ENCODE measurements at places on chromosomes 11 and 22.

DNA sequence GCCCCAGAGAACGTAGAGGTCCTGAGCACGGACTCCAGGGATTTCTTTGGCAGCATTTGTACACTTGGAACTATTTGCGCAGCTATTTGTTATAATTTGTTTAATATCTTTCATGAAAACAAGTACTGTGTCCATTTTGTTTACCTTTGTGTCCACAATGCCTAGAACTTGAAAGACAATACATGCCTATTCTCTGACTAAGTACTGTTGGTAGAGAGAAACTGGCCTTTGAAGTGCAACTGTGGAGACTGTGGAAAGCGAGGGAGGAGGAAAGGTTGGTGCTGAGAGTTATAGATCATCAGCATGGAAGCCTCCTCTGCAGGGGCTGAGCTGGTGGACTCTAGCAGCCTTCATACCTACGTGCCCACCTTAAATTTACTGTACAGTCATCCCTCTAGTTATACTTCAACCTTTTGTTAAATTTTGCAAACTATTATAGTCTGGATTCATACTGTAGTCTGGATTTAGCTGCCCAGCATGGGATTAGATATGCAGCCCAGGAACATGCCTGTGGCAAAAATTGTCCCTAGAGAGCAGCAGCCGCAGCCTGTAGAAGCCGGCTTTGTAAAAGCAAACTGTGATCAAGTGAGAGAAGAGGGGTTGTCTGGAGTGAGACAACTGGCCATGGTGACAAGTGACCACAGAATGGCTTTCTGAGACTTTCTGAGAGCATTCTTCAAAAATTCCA, 24.2 kb upstream of the YAP1 start:
- no peak for DNase-seq

DNA sequence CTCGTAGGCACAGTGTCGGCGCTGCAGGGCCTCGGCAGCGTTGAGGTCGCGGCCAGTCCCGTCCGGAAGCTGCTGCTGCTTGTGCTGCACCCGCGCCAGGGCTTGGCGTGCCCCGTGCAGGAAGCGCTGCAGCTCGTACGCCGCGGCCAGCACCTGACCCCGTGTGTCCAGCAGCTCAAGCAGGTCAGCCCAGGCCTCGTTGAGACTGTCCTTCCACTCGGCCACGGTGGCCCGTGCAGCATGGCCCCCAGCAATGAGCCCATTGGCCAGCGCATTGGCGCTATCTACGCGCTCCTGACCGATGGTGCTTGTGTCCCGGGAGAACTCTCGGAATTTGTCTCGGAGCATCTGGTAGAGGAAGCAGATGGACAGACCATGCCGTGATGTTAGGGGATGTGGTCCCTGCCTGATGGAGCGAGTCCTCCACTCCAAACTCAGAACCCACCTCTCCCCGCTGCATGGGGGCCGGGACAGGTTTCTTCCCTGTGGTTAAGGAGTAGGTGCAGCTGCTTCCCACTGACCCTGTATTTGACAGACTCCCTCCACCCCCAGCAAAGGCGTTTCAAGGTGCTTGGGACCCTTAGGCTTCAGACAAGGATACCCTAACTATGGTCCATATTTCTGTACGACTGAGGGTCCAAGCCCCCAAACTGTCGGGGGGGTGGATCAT, 13.8 kb upstream of the RBM4B start:
- no peak for DNase-seq

DNA sequence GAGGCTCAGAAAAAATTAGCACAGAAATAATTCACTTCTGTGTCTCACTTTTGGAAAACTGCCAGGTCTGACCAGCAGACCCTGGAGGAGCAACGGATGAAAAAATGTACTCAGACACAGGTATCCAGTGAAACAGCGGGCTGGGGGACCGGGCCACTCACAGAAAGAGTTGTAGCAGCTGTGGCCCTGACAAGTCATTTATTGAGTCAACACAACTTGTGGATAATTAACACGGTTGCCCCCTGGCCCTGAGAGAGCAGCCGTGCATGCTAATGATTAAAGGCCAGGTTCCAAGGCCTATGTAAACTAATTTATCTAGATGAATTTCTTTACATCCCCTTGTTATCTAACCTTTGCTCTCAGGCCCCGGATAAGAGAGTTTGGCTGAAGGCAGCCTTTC, 131.3 kb downstream of the AASDHPPT start:
- DNase-seq, result no peak

GRCh38 chr11:23473782-23474181, 613.5 kb upstream of the CCDC179 start:
- DNase-seq, result no peak

DNA sequence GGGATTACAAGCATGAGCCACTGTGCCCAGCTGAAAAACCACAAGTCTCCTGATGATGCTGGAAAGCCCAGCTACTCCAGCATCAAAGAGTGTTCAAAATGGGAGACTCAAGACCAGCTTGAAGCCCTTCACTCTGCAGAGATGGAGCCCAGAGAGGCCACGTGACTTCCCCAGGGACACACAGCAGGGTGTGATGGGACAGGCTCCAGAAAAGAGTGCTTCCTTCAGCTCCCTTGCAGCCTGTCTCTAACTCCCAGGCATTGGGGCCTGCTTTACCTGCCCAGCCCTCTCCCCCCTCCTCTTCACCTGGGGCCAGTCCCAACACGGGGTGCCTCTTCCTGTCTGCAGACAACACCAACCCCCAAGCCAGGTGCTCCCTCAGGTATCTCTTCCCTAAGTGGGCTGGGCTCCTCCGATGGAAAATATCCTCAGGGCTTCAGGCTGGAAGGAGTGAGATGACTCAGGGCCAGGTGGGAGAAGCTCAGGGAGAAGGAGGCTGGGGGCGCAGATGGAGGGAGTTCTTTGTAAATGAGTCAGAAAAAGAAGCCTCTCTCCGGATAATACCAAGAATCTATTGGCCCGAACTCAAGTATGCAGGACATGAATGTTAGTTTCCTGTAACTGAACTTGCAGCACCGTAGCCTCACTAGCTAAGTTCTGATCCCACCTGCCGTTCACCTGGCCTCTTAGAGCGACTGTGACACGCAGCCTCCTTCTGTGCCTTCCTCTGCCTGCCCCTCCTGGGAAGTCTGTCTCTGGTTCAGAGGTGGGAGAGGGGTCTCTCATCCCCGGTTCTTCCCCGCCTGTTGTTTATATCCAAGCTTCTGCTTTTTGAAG, 326.6 kb downstream of the MN1 start:
- DNase-seq, result peak; percentile 51

GRCh38 chr11:112017538-112017937, 7.7 kb upstream of the DLAT start:
- no peak for DNase-seq

GRCh38 chr11:47004595-47005033, 68.1 kb downstream of the CSTPP1 start:
- peak; percentile 95 for DNase-seq

GRCh38 chr11:3684129-3684818, 13.1 kb upstream of the CHRNA10 start:
- no peak for DNase-seq

DNA sequence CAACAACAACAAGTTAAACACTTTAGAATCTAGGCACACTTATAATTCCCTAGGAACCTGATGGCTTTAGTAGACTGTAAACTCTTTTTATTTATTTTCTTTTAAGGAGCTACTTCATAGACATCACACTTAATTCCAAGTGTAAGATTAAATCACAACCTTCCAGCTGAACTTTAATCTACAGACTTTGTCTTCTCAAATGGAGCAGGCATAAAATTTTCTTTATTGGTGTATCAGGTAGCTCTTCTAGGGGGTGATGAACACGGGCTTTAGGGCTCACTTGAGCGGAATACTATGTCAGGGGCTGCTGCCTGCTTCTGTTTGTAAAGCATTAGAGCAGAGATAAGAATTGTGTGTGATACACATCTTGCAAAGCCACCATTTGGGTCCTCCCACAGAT, 525.8 kb upstream of the FAT3 start:
- no peak for DNase-seq

- DNase-seq, result no peak
These were observed 224.9 kb downstream of the DSCAML1 start for GRCh38 chr11:117572129-117572528.

GRCh38 chr22:35685731-35686130, 31.9 kb upstream of the APOL5 start:
- DNase-seq, result no peak

DNA sequence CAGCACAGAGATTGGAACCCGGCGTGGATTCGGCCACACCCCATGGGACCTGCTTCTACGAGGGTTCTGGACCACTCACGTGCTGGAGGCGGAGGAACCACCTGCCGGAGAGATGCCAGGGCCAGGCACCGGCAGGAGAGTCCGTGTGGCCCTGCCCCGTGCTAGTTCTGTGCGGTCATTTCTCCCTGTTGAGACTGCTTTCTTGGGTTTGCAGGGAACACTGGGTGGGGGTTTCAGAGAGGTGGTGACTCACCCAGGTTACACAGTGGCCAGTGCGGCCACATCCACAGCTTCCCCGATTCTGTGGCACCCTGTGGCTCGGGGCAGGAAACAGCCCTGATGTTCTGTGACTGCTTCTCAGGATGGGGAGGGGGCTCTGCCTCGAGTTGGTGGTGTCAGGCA, 3.6 kb upstream of the PHLDA2 start:
- DNase-seq, result no peak

GRCh38 chr11:45596571-45596970, 68.9 kb downstream of the CHST1 start:
- DNase-seq, result no peak

GRCh38 chr11:36868380-36868779, 270.3 kb upstream of the RAG2 start:
- DNase-seq, result no peak

GRCh38 chr11:61144511-61145179, 16.6 kb downstream of the VPS37C start:
- no peak for DNase-seq

DNA sequence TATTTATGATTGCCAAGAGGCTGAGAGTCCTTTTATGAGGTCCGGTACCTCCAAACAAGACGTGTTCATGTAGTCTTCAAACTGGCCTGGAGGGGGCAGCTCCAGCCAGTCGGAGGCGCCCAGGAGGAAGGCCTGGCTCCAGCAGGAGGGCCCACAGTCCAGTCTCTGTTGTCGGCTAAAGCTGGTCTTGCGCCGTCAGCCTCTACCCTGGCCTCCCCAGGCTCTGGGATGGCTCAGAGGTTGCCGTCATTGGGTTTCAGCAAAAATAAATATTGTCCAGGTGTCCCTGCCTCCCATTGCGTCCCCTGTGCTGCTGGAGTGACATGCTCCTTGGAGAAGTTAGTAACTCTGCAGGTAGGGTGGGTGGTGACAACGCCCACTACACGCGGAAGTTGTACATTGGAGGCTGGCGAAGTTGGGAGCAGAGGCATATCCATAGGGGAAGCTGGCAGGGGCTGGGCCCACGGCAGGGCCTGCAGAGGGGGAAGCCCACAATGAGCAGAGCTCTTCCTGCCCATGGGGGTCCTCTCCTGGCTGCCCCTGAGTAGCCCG, 1.0 kb upstream of the SLC25A1 start:
- peak; percentile 73 for DNase-seq

- peak; percentile 28 for DNase-seq
These were observed 30.0 kb upstream of the RAB39A start for GRCh38 chr11:107898270-107898669.

- DNase-seq, result no peak
These were observed 22.6 kb upstream of the SERPIND1 start for GRCh38 chr22:20751185-20751851.

- no peak for DNase-seq
These were observed 141.7 kb upstream of the GRIA4 start for GRCh38 chr11:105468154-105468553.

- no peak for DNase-seq
These were observed 6.5 kb downstream of the PTDSS2 start for GRCh38 chr11:456533-456932.

DNA sequence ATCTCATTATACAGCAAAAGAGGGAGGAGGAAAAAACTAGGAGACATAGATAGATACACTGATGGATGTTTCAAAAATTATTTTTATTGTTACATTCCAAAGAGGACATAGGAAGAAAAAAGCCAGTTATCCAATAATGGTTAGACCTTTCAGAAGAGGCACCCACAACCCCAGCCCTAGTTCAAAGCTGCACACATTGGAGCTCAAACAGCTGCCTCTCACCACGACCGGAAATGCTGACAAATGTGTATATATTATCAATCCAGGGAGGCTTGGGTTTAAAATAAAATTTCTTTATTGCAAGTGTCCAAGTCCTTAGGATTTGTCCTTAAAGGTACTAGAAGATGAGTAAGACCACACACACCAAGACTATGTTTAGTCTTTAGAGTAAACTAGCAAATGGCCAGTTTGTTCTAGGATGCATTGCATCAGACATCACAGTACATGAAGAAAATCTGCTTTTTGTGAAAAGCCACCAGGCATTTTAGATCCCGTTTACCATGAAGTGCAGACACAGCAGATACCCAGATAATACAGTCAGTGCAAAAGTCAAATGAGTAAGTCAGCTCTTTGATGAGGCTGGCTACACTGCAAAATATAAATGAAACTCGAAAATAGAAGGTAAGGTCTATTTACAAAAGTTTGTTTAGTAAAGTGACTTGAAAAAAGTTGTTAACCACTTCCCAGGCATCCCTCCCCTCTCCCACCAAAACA, 4.6 kb upstream of the ASCL3 start:
- no peak for DNase-seq

DNA sequence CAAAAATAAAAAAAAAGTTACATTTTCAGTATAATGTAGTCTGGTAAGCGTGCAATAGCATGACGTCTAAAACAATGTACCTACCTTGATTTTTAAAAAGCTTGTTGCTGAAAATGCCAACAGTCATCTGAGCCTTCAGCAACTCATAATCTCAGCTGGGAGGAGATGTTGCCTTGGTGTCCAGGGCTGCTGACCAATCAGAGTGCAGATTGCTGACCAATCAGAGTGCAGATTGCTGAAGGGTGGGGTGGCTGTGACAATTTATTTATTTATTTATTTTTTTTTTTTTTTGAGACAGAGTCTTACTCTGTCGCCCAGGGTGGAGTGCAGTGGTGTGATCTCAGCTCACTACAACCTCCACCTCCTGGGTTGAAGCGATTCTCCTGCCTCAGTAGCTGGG, 17.8 kb downstream of the ZBED4 start:
- DNase-seq, result no peak

GRCh38 chr11:61701242-61701886, 21.2 kb downstream of the DAGLA start:
- DNase-seq, result no peak

- no peak for DNase-seq
These were observed 201.3 kb upstream of the NTM start for GRCh38 chr11:131168839-131169713.

DNA sequence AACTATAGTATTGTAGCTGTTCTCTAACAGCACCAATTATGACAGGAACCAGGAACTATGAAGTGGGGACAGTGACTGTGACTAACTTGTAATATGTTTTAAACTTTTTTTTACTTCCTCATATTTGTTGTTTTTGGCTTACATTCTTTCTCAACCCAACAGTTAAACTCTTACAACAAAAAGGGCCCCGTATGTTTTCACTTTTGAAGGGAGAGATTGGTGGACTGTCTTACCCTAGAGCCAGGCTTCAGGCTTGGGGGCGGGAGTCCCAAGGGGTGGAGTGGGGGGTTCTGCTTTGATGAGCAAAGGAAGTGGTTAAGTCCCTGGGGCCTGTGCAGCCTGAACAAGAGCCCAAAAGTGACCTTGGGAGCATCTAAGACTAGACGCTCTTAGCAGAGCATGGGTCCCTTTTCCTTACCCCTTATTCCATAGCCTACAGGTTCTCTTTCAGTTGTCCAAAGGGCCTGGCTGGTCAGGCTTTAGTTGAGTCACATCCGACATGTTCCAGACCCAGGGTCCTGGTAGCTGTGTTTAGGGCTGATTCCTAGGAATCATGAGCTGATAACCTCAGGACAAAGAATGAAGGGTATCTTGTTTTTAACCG, 38.8 kb downstream of the STIM1 start:
- DNase-seq, result peak; percentile 9

GRCh38 chr11:57330029-57330428, 5.3 kb upstream of the TNKS1BP1 start:
- DNase-seq, result no peak
